Thoracic aorta endothelial cell (primary cell): ENCODE measurements at places on chromosomes 1 and 21. TPM values are rescaled to one million over a fixed set of nuclear protein-coding genes. Genes with fewer than 3 reads are reported as not detected.

Gene HES3
- total RNA-seq: not detected in 2 replicates

Gene WDR64
- total RNA-seq: not detected in 2 replicates

Gene HS2ST1
- 38.7 and 44.2 TPM in 2 replicates for total RNA-seq

Gene SPRR2G
- total RNA-seq: not detected in 2 replicates

Gene RIMS3
- total RNA-seq: 0.13 and 0.22 TPM in 2 replicates

Gene ATF6
- 74.3 and 83.1 TPM in 2 replicates for total RNA-seq

Gene GBP6
- total RNA-seq: not detected in 2 replicates

Gene PDIK1L
- total RNA-seq: 8.9 and 9.4 TPM in 2 replicates

Gene ETV3L
- total RNA-seq: not detected in 2 replicates

Gene LDLRAD1
- total RNA-seq: not detected in 2 replicates

Gene KANK4
- total RNA-seq: not detected in 2 replicates

Gene DYRK3
- 13.4 and 22.4 TPM in 2 replicates for total RNA-seq

Gene CFHR1
- not detected in 2 replicates for total RNA-seq
